T-helper 17 cell (primary cell): ENCODE measurements at places on chromosomes 7 and 10. TPM values are rescaled to one million over a fixed set of nuclear protein-coding genes. Genes with fewer than 3 reads are reported as not detected.

- H3K27me3 ChIP-seq = no peaks in the 10 kb centered on the region
- no peaks in the 10 kb centered on the region for H3K36me3 ChIP-seq
- no peak for DNase-seq
- peaks cover 8% of the 10 kb centered on the region for H3K4me1 ChIP-seq
- H3K27ac ChIP-seq = peak overlapping the region; percentile 66
Measured at GRCh38 chr10:17181751-17182150, 19.7 kb downstream of the TRDMT1 start.

Gene SPDYE1
- 0.18 TPM for total RNA-seq

GRCh38 chr7:22799633-22800032 is 23.0 kb downstream of the TOMM7 start:
- no peak overlapping the region for H3K4me3 ChIP-seq
- no peak overlapping the region for H3K27ac ChIP-seq
- no peak for DNase-seq
- H3K27me3 ChIP-seq = peaks cover 25% of the 10 kb centered on the region

Gene CUEDC2
- total RNA-seq = 27.4 TPM

DNA sequence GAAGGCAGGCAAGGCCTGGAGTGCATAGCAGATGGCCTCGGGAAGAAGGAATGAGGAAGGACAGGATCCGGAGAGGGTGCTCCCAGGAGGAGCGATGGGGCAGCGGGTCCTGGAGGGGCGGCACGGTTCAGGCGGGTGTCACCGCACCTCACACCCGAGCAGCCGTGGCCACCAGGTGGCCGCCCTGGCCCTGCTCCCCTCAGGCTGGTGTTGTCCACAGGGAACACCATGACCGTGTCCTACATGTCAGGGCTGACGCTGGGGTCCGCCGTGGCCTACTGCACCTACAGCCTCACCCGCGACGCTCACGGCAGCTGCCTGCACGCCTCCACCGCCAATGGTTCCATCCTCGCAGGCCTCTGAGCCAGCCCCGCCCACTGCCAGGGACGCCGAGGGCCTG is 19.8 kb downstream of the SLC29A4 start:
- H3K4me3 ChIP-seq = no peak overlapping the region
- H3K4me1 ChIP-seq = peaks cover 6% of the 10 kb centered on the region
- H3K36me3 ChIP-seq = no peaks in the 10 kb centered on the region
- no peak for DNase-seq
- H3K27me3 ChIP-seq = no peaks in the 10 kb centered on the region
- peak overlapping the region; percentile 29 for H3K27ac ChIP-seq

DNA sequence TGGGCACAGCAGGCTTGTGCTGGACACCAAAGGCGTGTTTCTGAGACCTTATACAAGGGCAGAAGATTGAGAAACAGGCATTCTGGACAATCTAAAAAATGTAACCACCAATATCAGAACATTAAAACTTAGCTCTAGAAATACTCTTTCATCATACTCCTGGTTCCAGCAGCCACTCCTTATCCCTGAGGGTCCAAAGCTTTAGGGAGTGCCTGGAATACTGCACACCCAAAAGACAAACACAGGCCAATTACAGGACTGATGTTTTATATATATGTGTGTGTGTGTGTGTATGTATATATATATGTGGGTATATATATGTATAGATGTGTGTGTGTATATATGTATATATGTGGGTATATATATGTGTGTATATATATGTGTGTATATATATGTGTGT is 39.6 kb downstream of the FAM171A1 start:
- DNase-seq = no peak
- no peak overlapping the region for H3K4me3 ChIP-seq
- no peaks in the 10 kb centered on the region for H3K36me3 ChIP-seq
- H3K27ac ChIP-seq = no peak overlapping the region
- no peaks in the 10 kb centered on the region for H3K27me3 ChIP-seq
- peaks cover 4% of the 10 kb centered on the region for H3K4me1 ChIP-seq

Gene CYP2C8
- 0.21 TPM for total RNA-seq

Gene NRCAM
- not detected for total RNA-seq

GRCh38 chr7:51446785-51447184 is 130.2 kb upstream of the COBL start:
- no peak for DNase-seq
- H3K36me3 ChIP-seq = no peaks in the 10 kb centered on the region
- no peaks in the 10 kb centered on the region for H3K4me1 ChIP-seq
- no peak overlapping the region for H3K4me3 ChIP-seq

Gene C10orf71
- not detected for total RNA-seq

- no peaks in the 10 kb centered on the region for H3K36me3 ChIP-seq
- no peaks in the 10 kb centered on the region for H3K27me3 ChIP-seq
- no peak for DNase-seq
- peaks cover 33% of the 10 kb centered on the region for H3K4me1 ChIP-seq
Measured at GRCh38 chr10:69458430-69459100, 7.3 kb downstream of the TSPAN15 start.

DNA sequence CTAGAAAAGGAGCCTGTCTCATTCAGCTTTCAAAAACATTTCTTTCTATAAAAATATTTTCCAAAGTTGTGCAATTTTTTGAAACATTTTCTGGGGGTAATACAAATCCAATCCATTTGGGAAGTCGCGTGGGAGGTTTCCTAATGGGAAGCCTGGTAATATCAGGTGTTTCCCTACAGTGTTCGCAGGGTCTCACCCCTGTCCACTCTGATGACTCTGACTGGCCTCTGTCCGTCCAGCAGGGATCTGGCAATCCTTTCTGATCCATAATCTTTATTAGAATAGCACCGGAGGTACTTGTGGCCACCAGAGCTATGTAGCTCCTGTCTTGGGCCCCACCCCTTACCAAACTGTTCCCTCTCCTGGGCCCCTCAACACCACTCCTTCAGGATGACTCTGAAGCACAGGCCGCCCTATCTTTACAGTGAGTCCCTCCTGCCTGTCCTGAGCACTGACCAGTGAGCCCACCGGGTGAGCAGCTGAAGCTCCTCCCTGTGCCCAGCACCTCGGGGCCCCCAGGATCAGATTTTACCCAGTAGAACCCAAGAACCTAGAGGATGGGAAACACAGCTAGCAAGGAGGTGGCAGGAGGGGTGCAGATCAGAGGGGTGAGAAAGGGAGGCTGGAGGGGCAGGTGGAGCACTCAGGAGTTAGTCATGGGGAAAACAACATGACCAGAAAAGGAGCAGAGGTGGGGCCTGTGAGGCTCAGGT is 84.8 kb downstream of the PTPRE start:
- no peak overlapping the region for H3K4me3 ChIP-seq
- peaks cover 11% of the 10 kb centered on the region for H3K27me3 ChIP-seq
- H3K4me1 ChIP-seq = peaks cover 8% of the 10 kb centered on the region
- peak overlapping the region; percentile 83 for H3K27ac ChIP-seq
- no peak for DNase-seq

Gene CALY
- 0.96 TPM for total RNA-seq

- no peaks in the 10 kb centered on the region for H3K36me3 ChIP-seq
- H3K4me1 ChIP-seq = no peaks in the 10 kb centered on the region
- peaks cover 24% of the 10 kb centered on the region for H3K27me3 ChIP-seq
Measured at GRCh38 chr10:133030781-133031180, 56.9 kb upstream of the ADGRA1 start.

Gene PBLD
- total RNA-seq = 1.9 TPM

- peaks cover 4% of the 10 kb centered on the region for H3K4me1 ChIP-seq
- peak overlapping the region; percentile 14 for H3K27ac ChIP-seq
- H3K4me3 ChIP-seq = no peak overlapping the region
Measured at GRCh38 chr7:131265227-131265626, 62.4 kb upstream of the MKLN1 start.

Gene DCLRE1A
- total RNA-seq = 2.2 TPM

- H3K4me1 ChIP-seq = peaks cover 33% of the 10 kb centered on the region
- H3K4me3 ChIP-seq = peak overlapping the region; percentile 86
- H3K36me3 ChIP-seq = peaks cover under 1% of the 10 kb centered on the region
- no peak for DNase-seq
- H3K27ac ChIP-seq = peak overlapping the region; percentile 72
Measured at GRCh38 chr10:12358863-12359564, 9.7 kb downstream of the CAMK1D start.
